Naive thymus-derived CD4-positive, alpha-beta T cell (primary cell): ENCODE measurements at places on chromosomes 11 and 22. TPM values are rescaled to one million over a fixed set of nuclear protein-coding genes. Genes with fewer than 3 reads are reported as not detected.

DNA sequence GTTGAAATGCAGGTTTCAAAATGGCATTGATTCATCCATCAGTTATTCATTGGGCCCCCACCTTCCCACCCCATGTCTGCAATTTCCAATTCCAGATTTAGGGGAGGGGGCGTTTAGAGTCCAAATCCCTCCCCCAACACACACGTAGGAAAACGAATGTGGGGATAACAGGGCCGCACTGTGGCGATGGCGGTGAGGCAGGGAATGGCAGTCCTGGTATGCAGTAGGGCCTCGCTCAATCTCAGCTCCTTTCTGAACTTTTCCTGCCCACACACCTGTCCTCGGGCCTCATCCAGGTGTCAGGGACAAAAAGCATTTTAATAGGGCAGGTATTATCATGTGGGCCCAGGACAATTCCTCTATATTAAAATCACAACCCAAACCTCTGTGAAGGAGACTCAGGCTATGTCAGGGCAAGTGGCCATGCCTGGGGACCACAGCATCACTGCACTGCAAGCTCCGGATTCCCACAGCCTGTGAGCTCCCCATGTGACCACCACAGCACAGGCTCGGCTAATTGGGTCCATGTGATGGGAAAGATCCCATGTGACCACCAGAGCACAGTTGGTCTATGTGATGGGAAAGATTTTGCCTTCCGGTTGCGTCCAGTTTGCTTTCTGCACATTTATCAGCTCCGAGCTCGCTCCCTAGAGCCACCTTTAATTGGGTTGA, 44.5 kb downstream of the RTL6 start:
- DNase-seq = no peak

DNA sequence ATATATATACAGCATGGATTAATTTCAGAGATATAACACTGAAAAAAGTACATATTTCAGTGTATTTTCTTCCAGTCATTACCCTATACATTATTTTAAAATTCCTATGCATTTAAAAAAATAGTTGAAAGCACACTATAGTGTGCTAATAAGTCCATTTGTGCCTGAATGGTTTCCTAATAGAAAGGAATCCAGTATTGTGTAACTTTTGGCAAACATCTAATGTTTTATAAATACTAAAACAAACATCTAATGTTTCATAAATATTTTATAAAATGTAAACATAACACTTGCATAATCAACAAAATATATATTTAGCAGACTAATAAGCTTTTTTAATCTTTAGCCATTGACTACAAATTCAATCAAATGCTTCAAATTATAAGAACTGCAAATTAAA, 126.6 kb upstream of the FIBIN start:
- no peak for DNase-seq

GRCh38 chr11:114610550-114610949, 15.0 kb upstream of the NXPE4 start:
- no peak for DNase-seq

GRCh38 chr11:47987781-47988180, 7.4 kb downstream of the PTPRJ start:
- no peak for DNase-seq

- DNase-seq = no peak
Measured at GRCh38 chr11:100980156-100980555, 149.5 kb downstream of the PGR start.

GRCh38 chr11:15947681-15948648, 408.4 kb downstream of the SOX6 start:
- DNase-seq = no peak

GRCh38 chr22:39821008-39821407, 72.6 kb downstream of the ENTHD1 start:
- no peak for DNase-seq

DNA sequence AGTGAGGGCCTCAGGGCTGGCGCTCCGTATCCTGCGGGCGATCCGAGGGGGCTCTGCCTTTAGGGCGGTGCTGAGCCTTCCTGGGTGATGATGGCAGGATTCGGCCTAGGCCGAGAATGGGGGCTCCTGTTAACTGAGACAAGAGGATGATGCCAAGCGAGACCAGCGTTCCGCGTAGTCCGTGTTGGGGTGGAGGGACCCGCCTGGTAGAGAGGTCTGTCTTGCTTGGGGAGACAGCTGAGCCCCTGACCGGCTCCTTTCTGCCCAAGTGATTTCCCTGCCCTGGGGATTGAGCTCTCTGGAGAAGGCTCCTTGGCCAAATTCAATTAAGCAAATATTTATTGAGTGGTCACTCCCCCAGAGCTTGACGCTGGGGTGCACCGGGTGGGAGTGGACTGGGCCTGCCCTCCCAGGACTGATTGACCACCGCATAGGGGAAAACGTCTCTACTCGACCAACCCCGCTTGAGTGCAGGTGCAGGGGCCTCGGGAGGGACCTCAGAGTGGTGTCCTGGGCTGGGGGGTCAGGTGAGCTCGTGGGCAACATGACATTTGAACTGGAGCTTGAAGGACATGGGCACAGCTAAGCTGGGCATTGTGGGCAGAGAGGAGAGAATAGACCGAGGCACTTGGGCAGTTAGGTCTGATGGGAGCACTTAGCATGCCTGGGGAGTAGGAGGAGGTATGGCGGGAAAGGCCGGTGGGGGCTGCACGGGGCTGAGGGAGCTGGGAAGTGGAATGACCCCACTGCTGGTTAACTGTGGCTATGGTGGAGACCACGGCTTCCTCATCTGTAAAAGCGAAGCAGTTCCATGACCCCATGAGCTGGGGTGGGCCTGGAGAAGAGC, 1.1 kb downstream of the GNAZ start:
- no peak for DNase-seq

GRCh38 chr11:106482917-106483785, 405.7 kb downstream of the AASDHPPT start:
- DNase-seq = no peak

GAL3ST1 gene
- total RNA-seq = 4.0 TPM

OR2AT4 gene
- total RNA-seq = not detected

EML3 gene
- total RNA-seq = 144 and 152 TPM in 2 replicates

PTPRJ gene
- total RNA-seq = 31.8 TPM
